ENCODE measurements at places on chromosomes 11 and 22.

DNA sequence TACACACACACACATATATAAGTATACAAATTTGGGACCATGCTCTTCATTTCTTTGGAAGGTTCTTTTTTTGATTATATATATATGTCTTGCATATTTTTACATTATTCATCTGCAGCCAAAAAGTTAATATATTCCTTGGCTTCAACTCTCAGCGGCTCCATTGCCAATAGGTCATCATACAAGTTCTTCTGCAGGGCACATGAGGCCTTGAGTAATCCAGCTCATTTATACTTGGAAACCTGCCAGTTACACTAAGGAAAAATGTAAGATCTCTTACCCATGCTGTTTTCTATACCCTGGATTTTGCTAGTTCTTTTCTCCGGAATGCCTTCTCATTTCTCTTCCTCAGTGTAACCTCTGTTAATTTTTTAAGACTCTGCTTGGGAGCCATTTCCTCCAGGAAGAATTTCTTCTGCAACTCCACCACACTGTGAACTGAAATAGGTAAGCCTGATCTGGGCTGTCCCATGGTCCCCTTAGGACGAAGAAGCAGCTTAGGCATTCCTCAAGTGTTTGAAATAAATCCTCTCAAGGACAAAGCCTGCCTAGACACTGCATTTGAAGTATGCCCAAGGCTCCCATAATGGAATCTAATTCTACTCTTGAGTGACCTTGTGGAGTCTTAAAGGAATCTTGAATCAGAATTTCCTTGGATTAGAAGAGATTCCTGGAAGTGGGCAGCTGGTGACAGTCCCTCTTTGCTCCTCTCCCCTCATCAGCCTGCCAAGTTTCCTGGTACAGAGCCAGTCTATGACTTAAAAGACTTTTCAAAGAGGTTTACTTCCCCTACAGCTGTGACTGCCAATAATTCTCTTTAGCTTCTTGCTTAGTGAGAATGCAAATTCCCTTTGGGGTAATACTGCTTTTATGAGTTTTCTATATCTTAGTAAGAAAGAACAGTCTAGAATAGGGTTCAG, 182.8 kb downstream of the C11orf87 start:
- no peak for DNase-seq

DNA sequence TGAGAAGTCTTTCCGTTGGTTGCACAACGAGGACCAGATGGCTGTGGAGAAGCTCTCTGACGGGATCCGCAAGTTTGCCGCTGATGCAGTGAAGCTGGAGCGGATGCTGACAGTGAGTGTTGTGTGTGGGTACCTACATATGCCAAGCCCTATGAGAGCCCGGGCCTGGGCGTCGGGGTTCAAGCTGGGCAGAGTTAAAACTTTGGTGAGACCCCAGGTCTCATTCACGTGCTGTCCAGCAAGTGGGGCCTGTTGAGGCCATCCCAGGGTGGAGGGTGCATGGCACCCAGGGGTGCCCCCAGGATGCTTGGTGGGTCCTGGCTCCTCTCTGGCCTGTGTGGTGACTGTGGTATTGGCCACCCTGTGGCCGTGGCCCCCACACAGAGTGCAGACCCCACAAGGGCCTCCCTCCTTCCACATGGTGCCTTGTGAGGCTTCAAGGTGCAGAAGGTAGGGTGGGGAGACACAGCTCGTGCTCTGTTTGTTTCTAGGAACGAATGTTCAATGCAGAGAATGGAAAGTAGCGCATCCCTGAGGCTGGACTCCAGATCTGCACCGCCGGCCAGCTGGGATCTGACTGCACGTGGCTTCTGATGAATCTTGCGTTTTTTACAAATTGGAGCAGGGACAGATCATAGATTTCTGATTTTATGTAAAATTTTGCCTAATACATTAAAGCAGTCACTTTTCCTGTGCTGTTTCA, 12.8 kb downstream of the GATD1 start:
- no peak for DNase-seq

- DNase-seq, result no peak
Measured at GRCh38 chr11:16749666-16750065, 11.2 kb downstream of the C11orf58 start.

- DNase-seq, result no peak
Measured at GRCh38 chr22:29890760-29891159, 7.8 kb downstream of the MTMR3 start.

DNA sequence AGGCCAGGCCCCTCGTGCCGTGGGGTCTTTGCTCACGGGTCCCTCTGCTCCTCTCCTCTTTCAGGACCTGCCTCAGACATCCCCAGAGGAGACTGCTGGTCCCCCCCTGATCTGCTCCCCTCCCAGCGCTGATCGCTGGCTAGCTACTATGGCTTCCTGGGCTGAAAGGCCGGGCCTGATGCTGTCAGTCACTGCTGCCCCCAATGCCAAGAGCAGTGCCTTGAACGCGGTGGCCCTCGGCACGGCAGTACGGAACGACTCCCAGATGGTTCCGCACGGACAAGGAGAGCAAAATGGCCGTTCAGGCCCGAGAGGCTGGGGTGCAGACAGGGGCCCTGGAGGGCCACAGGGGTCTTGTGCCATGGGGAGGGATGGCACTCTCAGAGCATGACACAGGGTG, 21.5 kb downstream of the SULT4A1 start:
- DNase-seq, result no peak

DNA sequence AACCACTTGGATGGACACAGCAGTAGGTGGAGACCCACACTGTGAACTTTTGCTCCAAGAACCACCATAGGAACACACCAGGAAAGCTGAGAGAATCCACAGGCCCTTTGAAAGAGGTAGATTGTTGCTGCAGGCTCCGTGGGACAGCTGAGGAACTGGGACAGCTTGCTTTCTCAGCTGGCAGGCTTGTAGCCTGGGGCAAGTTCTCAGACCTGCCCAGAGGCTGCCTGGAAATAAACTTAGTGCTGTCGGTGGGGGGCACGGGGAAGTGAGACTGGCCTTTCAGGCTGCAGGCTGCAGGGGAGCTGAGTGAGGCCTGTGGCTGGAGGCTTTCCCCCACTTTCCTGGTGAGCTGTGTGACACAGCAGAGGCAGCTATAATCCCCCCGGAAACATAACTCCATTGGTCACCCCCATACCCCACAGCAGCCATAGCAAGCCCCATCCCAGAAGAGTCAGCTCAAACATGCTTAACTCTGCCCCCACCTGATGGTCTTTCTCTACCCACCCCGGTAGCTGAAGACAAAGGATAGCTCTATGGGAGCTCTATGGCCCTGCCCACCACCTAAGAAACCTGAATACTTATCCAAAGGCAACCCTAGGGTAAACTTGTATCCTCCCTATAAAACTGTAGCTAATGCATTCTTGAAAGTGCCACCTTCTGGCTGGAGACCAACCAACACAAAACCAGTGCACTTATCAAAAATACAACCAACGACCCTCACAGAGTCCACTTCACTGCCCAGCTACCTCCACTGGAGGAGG, 21.4 kb upstream of the ACRV1 start:
- DNase-seq, result no peak

GRCh38 chr11:8426076-8426475, 162.4 kb upstream of the LMO1 start:
- DNase-seq, result no peak

DNA sequence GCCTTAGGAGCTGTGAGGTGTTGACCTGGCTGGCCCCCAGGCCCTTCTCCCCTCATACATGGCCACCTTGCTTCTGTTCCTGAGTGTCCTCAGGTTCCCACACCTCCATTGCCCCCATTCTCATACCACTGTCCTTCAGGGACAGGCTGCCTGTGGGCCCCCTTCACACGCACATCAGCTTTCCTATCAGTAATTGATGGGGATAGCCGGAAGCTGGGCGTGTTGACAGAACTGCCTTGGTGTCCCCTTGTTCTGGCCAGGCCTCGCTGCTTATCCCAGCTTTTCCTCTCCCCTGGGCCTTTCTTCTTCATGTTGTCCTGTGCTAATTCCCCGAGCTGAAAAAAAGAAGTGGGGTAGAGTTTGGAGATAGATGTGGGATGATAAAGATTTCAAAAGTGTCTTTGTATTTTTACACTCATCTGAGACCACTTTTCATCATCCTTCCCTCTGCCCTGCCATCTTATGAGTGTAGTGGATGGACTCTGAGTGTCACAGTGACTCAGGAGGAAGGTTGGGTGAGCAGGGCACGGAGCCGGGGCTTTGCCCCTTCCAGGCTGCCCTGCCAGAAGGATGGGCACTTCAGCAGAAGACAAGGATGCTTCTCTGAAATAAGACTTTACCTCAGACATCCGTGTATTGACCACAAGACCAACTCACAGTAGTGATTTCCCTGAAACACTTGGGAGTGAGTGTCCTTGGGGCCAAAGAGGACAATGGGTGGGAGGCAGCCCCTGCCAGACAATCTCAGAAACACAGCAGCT, 42.8 kb downstream of the MED15 start:
- no peak for DNase-seq

GRCh38 chr11:111502611-111503010, 9.6 kb downstream of the BTG4 start:
- DNase-seq, result no peak

DNA sequence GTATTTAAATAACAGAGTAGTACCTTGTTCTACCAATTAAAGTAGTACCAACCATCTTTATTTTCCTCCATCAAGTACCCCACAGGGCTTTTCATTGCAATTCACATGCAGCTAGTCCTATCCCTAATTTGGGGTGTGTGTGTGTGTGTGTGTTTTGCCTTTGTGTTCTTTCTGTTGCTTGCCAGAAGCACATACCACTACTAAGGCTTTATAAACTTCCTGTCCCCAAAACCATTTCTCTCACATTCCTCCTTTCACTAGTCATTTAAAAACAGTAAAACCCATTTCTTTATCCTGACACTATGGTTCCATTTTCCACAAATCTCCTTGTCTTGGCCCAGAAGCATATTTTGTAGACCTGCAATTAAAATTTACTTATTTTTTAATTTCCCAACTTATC, 54.6 kb downstream of the SLC36A4 start:
- DNase-seq, result no peak

DNA sequence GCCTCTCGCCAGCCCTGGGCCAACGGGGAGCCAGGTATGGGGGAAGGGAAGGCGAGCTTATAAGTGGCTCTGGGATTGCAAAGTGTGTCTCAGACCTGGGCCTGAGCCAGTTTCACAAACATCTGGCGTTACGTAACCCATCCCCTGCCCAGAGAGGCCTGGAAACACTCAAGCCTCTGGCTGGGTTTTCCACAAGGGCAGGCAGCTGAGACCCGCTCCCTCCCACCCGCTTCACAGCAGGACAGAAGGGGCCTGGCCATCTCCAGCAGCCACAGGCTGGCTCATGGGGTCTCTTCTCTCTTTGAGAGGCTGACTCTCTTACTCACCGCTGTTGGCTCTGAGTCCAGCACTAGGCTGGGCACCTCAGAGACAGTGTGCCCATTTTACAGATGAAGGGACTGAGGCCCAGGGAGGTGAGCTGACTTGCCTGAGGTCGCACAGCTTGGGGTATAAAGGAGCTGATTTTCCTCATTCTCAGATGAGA, 44.5 kb downstream of the TRIOBP start:
- DNase-seq, result no peak

GRCh38 chr11:73760135-73760678, 667 bp downstream of the RAB6A start:
- no peak for DNase-seq

GRCh38 chr22:19635644-19636043, 78.7 kb upstream of the SEPTIN5 start:
- no peak for DNase-seq

GRCh38 chr11:70782401-70782913, 384.1 kb downstream of the CTTN start:
- no peak for DNase-seq

DNA sequence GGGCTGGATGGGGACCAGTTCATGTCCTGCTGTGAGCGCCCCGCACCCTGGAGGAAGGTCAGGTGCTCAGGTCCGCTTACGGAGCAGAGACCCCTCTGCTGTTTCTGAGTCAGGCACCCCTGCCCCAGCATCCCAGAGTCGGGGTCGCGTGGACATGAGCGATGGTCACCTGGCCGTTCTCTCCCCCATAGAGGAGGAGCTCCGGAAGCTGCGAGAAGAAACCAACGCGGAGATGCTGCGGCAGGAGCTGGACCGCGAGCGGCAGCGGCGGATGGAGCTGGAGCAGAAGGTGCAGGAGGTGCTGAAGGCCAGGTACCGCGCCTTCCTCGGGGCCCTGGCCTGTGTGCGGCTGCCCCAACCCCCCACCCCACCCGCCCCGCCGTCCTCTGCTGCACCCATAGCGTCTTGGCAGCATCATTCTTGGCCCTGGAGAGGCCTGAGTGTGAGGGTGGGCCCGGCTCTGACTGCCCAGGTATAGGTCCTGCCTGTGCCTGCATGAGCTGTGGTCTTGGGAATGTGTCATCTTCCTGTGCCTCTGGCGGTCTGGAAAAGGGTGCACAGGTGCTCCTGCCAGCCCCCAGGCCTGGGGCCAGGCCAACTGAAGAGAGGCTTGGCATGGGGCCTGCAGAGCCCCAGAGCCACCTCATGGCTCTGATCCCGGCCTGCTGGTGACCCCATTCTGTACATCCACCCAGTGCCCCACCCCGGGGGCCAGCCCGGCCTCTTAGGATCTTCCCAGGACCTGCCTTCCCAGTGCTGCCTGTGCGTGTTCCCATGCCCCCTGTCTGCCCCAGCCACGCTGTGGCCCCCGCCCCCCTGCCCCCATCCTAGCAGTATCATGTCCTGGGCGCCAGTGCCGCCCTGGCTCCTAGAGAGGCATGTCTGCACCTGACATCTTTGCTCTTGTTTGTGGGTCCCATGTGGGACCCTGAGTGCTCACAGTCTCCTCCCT, 38.1 kb downstream of the GRAMD4 start:
- DNase-seq, result no peak

DNA sequence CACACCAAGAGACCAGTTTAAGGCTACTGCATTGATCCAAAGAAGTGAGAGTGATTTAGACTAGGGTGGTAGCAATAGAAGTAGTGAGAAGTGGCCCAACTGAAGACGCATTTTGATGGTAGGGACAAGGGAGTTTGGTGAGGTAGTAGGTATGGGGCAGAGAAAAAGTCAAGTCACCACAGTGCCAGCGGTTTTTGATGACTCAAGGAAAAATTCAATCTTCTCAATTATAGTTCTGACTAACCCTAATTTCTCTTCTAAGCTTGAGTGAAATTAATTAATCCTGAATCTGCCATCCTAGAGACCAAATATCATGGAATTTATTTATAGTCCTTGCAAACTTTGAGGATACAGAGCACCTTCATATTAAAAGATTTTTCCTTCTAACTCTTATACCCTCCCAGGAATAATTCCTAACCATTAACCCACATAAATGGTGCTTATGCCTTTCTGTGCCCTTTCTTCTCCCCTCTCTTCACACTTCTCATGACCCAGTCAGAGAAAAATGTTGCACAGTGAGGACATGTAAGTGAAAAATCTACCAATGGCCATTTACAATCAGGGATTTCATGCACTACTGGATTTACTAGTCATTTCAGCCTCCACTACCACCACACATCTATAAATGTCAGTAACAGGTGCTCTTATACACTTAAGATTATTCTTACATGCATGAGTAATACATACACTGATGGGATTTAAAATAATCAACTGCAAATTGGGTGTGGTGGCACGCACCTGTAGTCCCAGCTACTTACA, 45.9 kb upstream of the ARHGAP32 start:
- no peak for DNase-seq

GRCh38 chr11:39990421-39990831, 1469.0 kb downstream of the LRRC4C start:
- DNase-seq, result no peak

Measured in stimulated activated CD8-positive, alpha-beta memory T cell treated with anti-CD3 and anti-CD28 coated beads, Interleukin-4, amount 100 ng/mL, for 4 hours (primary cell).